Activated CD8-positive, alpha-beta memory T cell treated with anti-CD3 and anti-CD28 coated beads, Interleukin-2, amount 50 U/mL, for 4 hours (primary cell): ENCODE measurements at places on chromosomes 13 and 19.

- DNase-seq = no peak
These were observed 15.7 kb downstream of the CCDC124 start for GRCh38 chr19:17948514-17948900.

DNA sequence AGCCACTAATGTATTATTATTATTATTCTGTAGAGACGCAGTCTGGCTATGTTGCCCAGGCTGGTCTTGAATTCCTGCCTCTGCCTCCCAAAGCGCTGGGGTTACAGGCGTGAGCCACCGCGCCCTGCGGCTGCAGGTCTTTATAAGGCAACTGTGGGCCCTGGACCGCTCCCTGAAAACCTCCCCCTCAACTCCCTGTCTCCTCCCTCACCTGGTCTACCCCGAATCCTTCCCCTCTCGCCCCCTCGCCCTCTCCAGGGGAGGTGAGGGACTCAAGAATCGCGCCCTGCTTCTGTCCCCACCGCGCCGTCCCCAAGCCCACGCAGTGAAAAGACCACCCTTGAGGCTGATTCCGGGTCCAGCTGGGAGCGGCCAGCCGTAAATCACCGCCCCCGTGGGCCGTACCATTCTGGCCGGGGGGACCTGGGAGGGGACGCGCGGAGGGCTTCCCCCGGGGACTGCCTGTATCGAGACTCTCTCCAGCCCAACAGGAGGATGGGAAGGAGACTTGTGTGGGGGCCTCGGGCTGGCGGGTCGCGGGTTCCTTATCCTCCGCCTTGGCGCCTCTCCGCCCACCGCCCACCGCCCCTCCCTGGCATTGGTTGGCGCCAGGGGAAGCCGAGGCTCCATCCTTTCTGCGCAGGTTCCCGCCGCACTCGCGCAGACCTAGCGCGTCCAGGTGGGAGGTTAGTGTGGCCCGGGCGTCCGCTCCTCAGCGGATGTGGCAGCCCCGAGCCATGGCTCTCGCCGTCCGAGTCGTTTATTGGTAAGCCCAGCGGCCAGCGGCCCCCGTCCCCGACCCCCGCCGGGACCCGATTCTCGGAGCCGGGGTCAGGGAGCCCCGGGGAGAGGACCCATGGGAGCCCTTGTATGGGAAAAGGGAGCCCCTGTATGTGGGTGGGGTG is at the start of gene SELENOW:
SELENOW (plus strand) TSS at position 655 of the 905 bp plus-strand sequence; CDS start at position 738, 83 bp downstream.
- peak; percentile 76 for DNase-seq

GRCh38 chr13:24709186-24709913 is 29.1 kb downstream of the ATP12A start:
- DNase-seq = peak; percentile 41

GRCh38 chr13:36815062-36815461 is 4.0 kb upstream of the RFXAP start:
- no peak for DNase-seq

DNA sequence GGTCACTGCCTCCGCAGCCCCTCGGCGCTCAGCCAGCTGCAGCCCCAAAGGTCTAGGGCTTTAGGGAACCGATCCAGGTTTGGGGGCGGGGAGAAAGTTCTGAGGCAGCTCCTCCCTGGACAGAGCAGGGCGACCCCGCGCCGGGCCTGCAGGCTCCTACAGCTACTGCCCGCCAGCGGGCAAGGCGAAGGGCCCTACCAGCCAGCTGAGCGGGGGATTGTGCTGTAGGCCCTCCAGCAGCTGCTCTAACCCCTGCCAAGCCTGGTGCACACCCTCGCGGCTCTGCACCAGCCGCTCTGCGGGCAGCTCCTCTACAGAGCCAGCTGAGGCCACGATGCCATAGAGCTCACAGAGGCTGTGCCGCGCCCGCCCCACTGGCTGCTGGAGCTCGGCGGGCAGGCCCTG is 14.0 kb downstream of the PLIN4 start:
- DNase-seq = no peak

- peak; percentile 97 for DNase-seq
These were observed at the start of gene POLR2E for GRCh38 chr19:1094978-1095701. Gene POLR2E (minus strand): TSS chr19:1095375. CDS start chr19:1095315, 60 bp downstream.

GRCh38 chr13:46053162-46054012 is 841 bp upstream of the ZC3H13 start:
- no peak for DNase-seq

DNA sequence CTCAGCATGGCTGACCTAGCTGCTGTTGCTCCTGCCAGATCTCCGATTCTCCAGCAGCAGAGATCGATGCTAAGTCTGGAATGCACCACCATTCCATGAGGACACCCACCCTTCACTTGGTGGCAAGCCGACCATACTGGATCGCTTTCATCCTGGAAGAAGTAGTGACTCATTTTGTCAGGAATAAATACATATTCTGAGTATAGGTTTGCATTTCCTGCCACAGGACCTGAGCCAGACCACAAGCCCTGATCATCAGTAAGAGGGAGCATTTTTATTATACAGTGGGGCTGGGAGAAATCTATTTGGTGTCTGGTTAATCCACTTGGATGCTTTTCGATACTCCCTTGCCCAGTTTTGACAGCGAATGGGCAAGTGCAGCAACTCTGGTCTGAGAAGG is 10.9 kb upstream of the KCTD15 start:
- DNase-seq = no peak

DNA sequence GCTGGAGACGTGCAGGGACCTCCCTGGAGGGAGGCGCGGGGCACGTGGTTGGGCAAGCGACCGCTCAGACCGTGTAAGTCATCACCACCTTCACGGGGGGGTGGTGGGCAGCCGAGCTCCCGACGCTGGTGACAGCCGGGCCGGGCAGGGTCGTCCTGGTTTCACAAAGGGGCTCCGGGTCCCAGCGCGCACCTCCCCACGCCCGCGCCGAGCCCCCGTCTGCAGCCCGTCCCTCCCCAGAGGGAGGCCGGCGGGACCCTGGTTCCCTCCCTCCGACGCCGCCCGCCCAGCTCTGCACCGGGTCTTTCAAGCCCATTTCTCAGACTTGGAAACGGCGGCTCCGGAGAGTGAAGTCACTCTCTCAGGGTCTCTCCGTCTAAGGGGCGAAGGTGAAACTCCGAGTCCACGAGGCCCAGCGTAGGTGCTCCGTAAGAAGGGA is 729 bp upstream of the ARID3A start:
- no peak for DNase-seq
